ENCODE measurements at places on chromosomes 16 and 17.
A peak's percentile ranks its signal among the peaks of the same experiment; 100 is the strongest.

DNA sequence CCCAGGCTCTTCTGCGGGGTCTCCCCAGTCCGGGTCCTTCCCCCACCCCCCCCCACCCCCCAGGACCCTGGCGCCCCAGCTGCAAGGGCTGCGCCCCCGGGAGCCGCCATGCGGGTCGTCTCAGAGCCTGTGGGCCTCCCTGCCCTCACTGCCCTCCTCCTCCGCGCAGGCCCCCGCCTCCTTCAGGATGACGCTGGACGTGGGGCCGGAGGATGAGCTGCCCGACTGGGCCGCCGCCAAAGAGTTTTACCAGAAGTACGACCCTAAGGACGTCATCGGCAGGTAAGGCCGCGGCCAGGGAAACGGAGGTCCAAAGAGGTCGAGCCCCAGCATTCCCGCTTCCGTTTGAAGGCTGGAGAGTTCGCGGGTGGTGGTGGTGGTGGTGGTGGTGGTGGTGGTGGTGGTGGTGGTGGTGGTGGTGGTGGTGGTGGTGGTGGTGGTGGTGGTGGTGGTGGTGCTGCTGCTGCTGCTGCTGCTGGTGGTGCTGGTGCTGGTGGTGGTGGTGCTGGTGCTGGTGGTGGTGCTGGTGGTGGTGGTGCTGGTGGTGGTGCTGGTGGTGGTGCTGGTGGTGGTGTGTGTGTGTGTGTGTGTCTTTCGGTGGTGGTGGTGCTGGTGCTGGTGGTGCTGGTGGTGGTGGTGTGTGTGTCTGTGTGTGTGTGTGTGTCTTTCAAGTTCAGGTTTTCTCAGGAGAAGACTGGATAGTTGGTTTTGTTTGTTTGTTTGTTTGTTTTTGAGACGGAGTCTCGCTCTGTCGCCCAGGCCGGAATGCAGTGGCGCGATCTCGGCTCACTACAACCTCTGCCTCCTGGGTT lies 615 bp downstream of the PHKG2 start:
- no peak for DNase-seq

DNA sequence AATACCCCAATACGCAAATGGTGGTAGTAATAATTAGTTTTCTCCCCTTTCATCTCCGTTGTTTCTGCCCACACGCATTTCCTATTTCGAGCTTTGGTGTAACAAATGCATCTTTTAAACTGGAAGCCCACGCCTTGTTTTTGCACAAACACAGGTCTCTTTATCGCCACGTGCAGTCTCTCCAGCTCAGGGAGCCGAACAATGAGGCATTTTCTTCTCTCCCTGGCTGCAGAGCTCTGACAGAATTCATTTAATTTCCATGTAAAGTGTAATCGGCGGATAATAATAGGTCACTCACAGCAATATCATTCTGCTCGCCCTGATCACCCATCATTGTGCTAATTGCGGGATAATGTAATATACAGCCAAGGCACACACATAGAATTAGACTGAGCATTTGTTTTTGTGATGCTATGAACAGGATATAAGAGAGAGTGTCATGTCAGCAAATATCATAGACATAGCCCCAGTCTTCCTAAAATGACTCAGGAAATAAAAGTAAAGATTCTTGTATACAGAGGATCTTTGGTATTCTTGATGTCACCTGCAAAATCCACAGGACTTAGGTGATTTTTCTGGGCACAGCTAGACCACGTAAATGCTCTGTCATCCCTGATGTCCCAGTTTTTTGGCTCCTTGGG lies 452.6 kb upstream of the CDH11 start:
- peak; percentile 42 for DNase-seq

- DNase-seq, result no peak
Measured at GRCh38 chr16:46950009-46950408, 23.5 kb downstream of the DNAJA2 start.

GRCh38 chr17:8904686-8905085 lies 37.2 kb upstream of the PIK3R6 start:
- DNase-seq, result no peak

- no peak for DNase-seq
Measured at GRCh38 chr17:77962348-77962747, 3.8 kb downstream of the TNRC6C start.

Data from SK-MEL-5 (cell line).